ENCODE measurements at places on chromosomes 2 and 18.

GRCh38 chr2:233223059-233223894 lies 28.2 kb upstream of the ATG16L1 start:
- DNase-seq: no peak

- DNase-seq: no peak
Observed at GRCh38 chr18:79186649-79187048, 117.5 kb downstream of the ATP9B start.

DNA sequence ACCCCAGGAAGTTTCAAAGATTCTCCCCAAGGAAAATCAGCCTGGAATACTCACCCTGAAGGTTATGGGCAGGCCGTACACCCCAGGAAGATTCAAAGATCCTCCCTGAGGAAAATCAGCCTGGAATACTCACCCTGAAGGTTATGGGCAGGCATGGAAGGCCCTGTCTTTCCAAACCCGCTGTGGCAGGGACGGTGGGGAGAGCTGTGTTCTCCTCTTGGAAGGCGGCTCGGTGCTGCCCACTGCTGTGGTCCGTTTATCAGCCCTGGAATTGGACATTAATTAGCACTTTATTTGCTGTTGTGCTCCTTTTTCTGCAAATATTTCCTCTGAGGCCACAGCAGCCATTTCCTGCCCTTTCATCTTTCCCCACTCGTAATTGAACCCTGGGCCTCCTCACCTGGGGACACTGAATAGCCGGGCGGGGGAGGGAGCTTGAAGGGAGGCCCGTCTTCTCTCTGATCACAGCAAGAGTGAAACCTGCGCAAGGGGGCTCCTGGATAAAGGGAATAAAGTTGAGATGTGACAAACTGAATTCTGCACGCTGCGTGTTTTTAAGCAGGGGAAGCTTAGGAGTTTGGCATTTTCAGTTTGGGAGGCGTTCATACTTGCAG lies 308.7 kb upstream of the SALL3 start:
- no peak for DNase-seq

GRCh38 chr2:36452260-36452659 lies 96.7 kb downstream of the CRIM1 start:
- DNase-seq: no peak

DNA sequence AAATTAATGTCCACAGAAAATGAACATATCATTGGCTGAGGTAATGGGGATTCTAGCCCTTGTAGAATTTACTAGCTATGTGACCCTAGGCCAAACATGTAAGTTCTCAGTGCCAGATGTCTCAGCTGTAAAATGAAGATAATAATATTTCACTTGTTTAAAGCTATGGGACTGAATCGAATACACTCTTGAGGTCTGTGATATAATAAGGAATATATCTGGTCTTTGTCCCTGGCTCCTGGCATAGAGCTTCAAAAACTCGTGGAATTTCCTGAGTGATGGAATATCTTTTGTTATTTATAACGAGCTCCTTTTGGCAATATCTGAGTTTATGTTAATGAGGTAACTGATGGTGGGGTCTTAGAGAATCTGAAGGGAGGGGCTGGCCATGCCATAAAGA lies 201.4 kb upstream of the CYP26B1 start:
- no peak for DNase-seq

GRCh38 chr2:144512470-144512869 lies 7.4 kb downstream of the ZEB2 start:
- no peak for DNase-seq

DNA sequence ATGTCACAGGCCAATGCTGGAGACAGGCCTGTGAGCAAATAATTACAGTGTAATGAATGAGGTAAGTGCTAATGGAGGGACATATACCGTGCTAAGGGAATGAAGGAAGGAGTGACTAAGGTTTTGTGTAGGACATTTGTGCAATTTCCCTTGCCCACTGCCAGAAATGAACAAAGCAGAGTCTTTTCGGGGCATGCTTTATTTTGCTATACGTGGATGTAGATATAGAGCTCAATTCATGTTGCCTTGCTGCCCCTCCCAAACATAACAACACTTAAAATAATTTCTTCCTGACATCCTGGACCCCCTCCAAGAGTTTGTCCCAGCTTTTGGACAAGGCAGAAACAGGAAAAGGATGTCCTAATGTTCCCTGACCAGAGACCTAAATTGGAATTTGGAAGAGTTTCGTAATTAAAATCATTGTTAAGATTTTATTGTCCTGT lies 23.7 kb upstream of the CD28 start:
- no peak for DNase-seq

DNA sequence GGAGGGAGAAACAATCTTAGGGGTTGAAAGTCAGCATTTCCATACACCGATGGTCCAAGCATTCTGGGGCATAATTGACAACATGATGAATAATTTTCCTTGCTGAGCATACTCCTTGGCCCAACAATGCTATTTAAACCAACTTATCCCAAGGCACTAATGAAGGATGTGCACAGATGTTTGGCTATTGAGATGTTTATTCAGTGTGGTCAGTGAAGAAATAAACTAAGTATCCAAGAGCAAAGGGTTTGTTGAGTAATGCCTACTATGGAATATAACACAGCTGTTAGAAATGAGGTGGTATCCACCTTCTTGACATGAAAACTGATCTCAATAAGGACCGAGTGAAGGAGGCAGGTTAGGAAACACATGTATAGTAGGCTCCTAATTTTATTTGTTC lies 53.9 kb upstream of the RAB6D start:
- DNase-seq: no peak

DNA sequence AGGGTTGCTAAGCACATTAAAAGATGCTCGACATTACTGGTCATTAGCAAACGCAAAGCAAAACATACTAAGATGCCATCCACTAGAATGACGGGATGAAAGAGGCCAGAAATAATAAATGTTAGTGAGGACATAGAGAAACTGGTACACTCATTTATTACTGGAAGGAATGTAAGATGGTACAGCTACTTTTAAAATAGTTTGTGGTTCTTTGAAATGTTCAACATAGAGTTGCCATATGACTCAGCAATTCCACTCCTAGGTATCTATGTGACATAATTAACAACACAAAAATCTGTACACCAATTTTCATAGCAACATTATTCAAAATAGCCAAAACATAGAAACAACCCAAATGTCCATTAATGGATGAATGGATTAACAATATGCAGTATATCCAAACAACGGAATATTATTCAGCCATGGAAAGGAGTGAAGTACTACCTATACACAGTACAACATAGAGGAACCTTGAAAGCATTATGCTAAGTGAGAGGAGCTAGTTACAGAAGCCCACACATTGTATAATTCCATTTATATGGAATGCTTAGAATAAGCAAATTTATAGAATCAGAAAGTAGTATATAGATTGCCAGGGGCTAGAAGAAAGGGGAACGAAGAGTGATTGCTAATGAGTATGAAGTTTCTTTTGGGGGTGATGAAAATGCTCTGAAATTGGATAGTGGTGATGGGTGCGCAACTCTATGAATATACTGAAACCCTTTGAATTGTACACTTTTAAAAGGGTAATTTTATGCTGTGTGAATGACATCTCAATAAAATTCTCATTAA lies 61.9 kb upstream of the IL1R1 start:
- DNase-seq: no peak

- DNase-seq: no peak
Observed at GRCh38 chr18:34220081-34220815, 4.5 kb downstream of the NOL4 start.

DNA sequence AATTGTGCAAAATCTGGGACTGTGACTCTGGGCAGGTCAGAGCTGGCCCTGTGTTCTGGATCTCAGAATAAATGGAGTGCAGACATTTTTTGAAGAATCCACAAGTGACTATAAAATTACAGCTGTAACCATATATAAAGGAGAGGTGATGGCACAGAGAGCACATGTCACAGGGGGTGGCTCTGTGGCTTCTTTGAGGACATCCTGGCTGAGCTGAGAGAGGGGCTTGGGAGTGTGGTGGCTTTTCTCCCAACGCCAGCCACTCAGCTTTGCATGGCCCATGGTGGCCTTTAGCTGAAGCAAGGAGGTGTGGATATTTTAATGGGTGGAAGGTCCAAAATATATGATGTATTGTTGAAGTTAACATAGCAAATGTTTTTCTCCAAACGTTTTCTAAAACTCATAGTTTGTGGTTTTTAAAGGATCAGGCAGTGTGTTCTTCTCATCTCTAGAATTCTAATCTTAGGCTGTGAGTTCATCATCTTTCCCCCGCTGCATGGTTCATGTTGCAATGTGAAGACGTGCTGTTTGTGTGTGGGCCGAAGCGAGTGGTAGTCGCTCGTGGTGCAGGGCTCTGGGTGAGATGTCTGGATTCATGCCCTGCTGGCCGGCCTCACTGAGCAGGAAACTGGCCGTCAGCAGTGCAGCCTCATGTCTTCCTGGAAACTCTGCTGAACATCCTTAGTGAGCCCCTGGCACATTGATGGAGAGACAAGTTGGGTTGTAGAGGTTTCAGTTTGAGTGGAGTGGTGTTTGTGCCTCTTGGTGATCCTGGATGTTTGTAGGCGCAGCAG lies 109.9 kb downstream of the ZNF236 start:
- DNase-seq: no peak

DNA sequence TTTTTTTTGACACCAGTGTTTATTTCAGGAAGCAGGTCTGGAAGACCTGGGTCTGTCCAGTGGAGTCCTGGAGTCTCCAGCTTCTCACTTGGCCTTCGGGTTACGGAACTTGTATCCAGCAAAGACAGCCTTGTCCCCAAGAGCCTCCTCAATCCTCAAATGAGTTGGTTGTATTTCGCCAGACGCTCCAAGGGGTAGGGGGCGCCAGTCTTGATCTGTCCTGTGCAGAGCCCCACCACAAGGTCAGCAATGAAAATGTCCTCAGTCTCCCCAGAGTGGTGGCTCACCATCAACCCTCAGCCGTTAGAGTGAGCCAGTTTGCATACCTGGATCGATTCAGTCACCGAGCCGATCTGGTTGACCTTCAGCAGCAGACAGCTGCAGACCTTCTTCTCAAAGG lies 21.9 kb downstream of the ASXL2 start:
- no peak for DNase-seq

DNA sequence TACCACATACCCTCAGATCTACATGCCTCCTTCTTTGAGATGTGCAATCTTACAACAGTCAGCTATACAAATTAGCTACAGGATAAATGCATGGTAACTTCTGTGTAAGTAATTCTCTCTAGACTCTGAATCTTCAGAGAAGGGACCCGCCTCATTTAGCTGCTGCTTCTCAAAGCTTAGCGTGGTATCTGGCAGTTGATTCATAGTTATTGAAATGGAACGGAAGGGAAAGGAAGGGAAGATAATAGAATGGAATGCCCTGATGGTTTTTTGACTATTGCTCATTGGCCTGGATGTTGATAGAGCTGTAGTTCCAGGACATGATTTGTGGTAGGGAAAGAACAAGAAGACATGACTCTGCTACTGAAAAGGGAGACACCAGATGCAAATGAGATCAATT lies 498.1 kb upstream of the CRIM1 start:
- DNase-seq: no peak

DNA sequence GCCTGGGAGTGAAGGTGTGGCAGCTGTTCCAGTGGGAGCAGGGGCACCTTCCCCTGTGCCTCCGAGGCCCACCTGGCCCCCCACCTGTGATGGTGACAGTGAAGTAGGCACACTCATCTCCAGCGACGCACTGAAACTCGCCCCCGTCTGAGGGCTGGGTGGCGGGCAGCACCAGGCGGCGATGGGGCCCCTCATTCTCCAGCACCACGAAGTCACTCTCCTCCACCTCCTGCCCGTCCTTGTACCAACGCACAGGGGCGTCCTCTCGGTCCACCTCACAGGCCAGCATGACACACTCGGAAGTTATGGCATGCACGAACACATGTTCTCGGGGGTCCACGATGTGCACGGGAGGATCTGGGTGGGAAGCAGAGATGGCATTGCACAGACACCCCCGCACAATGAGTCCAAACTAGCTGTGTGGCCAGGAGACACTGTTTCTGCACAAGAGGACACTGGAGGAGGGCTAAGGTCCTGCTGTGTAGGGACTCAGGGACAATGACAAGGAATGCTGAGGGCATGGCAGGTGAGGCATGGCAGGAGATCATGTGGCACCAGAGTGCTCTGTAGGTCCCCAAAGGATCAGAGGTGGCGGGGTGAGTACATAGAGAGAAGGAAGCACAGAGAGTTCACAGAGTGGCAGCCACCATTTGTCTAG lies 7.9 kb downstream of the OBSL1 start:
- no peak for DNase-seq

- no peak for DNase-seq
Observed at GRCh38 chr18:66571845-66572244, 32.0 kb downstream of the CDH19 start.

- no peak for DNase-seq
Observed at GRCh38 chr2:137091704-137092103, 326.4 kb downstream of the THSD7B start.

- no peak for DNase-seq
Observed at GRCh38 chr2:195602687-195603086, 54.3 kb upstream of the SLC39A10 start.

GRCh38 chr2:176484838-176485237 lies 215.6 kb downstream of the MTX2 start:
- DNase-seq: no peak

- DNase-seq: no peak
Observed at GRCh38 chr2:109178968-109179367, 50.0 kb downstream of the SH3RF3 start.

- DNase-seq: no peak
Observed at GRCh38 chr2:71926089-71926447, 221.6 kb downstream of the CYP26B1 start.

DNA sequence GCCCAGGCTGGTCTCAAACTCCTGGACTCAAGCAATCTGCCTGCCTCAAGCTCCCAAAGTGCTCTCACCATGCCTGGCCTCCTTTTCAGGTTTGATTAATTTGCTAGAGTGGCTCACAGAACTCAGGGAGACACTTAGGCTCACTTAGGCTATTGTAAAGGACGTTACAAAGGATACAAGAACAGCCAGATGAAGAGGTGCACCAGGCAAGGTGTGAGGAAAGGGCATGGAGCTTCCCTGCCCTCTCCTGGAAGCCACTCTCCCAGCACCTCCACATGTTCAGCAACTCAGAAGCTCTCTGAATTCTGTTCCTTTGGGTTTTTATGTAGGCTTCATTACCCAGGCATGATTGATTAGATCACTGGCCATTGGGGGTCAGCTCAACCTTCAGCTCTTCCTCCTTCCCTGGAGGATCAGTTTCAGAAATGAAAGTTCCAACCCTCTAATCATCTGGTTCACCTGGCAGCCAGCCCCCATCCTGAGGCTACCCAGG lies 78.7 kb upstream of the RGPD5 start:
- DNase-seq: no peak
